Non-pigmented ciliary epithelial cell (primary cell): ENCODE measurements at places on chromosomes 2 and 18.

DNA sequence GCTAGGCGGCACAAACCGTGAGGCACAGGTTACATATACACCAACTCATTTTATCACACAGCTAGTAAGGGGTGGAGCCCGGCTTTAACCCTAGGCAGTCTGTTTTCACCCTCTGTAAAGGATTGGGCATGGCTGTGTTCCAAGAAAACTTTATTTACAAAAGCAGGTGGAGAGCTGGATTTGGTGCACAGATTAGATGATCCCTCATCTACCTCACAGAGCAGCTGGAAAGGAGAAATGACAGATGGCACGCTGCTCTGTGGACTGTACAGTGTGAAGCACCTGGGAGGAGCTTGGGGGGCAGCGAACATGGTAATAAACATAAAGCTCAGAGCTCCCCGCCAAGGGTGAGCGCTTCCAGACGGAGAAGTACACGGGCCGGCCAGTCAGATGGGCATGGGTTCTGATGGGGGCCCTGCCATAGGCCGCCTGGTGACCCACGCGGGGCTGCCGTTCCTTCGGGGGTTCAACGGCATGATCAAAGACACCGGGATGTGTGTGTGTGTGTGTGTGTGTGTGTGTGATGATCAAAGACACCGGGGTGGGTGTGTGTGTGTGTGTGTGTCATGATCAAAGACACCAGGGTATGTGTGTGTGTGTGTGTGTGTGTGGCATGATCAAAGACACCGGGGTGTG, 862 bp upstream of the TMEM177 start:
- DNase-seq = no peak

GRCh38 chr18:47756364-47757016, 174.0 kb downstream of the SMAD2 start:
- DNase-seq = peak; percentile 5

- DNase-seq = no peak
Measured at GRCh38 chr2:85914922-85915321, 26.1 kb upstream of the ST3GAL5 start.

DNA sequence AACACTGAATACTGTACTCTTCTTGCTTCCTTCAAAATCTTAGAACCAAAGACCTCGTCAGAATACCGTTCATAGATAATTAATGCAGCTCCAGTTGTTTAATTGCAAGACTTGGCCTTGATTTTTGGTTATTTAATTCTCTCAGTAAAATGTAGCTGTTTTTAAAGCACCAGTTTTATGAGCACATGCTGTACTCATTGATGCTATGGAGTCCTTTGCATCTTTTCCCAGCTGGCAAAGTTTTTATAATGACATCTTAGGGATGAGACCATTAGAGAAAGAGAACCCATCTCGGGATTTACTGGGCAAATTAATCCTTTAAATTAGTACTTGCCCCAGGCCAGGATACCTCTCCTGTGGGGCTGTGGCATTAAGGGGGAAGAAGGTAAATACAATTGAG, 199.3 kb downstream of the MEMO1 start:
- DNase-seq = no peak

GRCh38 chr2:25700221-25700660, 26.9 kb upstream of the DTNB start:
- DNase-seq = peak; percentile 11

GRCh38 chr18:76982038-76982437, 150.5 kb downstream of the MBP start:
- no peak for DNase-seq

GRCh38 chr2:195561116-195561921, 95.7 kb upstream of the SLC39A10 start:
- DNase-seq = peak; percentile 94

- no peak for DNase-seq
Measured at GRCh38 chr2:128196471-128196931, 105.5 kb downstream of the UGGT1 start.

DNA sequence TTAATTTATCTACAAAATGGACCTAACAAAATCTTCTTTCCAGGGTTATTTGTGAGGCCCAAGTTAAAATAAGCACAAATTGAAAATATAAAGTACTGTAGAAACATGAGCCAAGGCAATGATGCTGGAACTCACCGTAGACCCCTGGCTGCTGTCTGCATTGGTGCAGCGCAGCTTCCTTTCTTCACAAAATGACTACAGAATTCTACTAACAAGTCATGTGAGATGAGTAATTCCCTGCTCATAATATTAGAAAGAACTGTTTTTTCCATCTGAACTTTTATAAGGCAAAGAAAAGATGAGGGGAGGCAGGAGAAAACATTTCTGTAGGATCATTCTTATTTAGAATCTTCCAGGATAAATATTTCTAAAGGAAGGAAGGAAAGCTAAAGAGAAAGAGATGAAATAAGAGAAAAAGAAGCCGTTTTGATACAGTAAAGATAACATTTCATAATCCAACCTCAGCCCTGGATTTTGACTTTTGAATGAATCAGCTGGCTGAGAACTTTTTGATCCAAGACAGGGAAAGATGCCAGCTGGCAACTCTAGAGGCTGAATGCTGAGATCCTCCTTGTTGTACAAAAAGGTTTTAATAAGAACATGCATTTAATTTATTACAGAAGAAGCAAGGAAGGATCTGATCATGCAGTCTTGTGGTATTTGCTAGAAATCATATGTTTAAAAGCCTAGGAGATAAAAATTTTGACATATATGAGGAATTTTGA, 183.9 kb upstream of the KLHL14 start:
- peak; percentile 49 for DNase-seq

DNA sequence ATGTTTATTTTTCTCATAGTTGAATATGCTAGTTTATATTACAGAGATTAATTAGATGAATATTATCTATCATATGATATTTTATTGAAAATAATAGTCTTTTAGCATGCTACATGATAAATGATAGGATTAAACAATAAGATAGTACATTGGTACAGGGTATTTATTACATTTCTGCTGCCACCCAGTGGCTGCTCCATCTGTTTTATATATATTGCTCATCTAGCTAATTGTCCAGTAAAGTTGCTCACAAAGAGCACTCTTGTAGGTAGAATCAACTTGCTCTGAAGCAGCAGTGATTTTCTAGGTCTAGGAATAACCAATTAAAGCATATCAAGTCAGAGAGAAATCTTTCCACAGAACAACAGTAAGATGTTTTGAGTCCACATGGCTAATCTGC, 183.3 kb downstream of the ASXL3 start:
- DNase-seq = no peak

- no peak for DNase-seq
Measured at GRCh38 chr2:98149333-98149697, 62.3 kb downstream of the VWA3B start.

GRCh38 chr18:69885841-69886531, 61.7 kb downstream of the CD226 start:
- no peak for DNase-seq
